Stimulated activated CD4-positive, alpha-beta T cell treated with anti-CD3 and anti-CD28 coated beads, Interleukin-4, amount 100 ng/mL, for 48 hours (primary cell): ENCODE measurements at places on chromosomes 2 and 18.

GRCh38 chr18:28581521-28582071, 404.7 kb upstream of the CDH2 start:
- DNase-seq, result no peak

GRCh38 chr2:238872628-238873380, 24.9 kb downstream of the TWIST2 start:
- no peak for DNase-seq

DNA sequence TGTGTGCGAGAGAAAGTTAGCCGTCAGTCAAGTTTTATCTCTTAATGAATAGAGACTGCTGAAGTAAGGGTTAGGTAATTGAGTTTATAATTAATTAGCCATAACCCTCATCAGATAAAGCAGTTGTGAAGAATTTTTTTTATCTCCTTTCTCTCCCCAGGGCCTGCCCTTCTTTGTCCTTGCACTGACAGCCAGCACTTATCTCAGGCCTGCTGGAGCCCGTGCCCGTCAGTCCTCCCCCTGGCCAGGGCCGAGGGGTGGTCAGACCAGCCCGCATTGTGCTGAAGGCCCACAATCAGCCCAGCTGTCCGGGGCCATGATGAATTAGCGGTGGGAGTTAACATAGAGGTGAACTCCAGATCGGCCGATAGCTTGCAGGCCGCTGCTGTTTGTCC, 315.7 kb downstream of the GBX2 start:
- no peak for DNase-seq

- DNase-seq, result peak; percentile 13
Measured at GRCh38 chr2:46187112-46187618, 110.0 kb upstream of the EPAS1 start.

- DNase-seq, result no peak
Measured at GRCh38 chr18:74460825-74461224, 3.7 kb upstream of the DIPK1C start.

DNA sequence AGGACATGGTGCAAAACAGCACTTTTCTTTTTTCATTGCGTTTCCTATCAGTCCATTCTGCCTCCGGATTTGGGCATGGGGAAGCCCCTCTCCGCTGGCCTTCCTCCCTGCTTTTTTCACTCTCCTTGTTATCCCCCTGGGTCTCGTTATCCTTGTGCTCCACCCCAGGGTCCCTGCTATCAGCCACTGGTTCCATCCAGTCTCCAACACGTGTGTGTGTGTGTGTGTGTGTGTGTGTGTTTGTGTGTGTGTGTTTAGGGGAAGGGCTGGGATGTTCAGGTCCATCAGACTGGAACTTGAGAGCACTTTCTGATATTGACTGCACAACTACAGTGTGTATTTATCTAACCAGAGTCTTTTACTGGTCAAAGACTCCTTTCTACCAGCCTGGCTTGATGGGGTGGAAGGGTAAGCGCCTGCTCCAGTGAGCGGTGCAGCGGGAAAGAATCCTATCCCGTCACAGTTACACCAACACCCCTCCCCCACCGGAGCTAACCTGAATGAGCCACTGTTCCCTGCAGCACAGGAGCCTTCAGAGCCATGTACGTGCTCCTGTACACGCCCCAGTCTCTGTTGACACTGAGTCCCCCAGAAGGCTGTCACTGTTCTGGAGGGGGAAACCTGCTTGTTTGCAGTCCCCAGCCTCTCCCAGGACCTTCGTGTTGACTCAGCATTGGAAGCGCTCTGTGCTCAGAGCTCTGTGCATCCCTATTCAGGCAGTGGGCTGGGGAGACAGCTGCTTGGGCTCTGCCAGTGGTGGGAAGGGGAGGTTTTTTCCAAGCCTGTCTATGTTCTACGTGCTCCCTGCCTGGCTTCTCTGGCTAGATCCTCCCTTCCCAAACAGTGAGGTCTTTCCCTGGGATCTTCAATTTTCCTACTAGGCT, 4.6 kb downstream of the INHA start:
- DNase-seq, result no peak

DNA sequence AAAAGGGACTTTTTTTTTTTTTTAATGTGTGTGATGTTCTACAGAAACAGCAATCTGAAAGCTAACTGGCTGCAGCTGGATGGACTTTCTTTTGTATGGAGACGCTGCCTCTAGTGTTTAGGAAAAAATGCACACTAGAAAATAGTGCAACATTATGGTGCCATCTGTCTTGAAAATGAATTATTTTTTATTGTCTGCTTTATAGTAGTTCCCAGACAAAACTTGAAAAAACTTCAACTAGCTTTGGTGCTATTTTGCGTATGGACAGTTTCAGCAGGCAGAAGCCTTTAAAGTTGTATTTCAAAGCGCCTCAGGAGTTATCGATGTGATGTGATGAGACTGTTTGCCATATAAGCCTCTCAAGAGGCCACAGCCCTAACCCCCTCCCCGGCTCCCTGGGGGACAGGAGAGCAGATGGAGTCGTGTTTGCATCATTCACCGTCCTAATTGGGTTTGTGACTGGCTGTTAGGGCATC, 86.9 kb downstream of the LTBP1 start:
- no peak for DNase-seq

DNA sequence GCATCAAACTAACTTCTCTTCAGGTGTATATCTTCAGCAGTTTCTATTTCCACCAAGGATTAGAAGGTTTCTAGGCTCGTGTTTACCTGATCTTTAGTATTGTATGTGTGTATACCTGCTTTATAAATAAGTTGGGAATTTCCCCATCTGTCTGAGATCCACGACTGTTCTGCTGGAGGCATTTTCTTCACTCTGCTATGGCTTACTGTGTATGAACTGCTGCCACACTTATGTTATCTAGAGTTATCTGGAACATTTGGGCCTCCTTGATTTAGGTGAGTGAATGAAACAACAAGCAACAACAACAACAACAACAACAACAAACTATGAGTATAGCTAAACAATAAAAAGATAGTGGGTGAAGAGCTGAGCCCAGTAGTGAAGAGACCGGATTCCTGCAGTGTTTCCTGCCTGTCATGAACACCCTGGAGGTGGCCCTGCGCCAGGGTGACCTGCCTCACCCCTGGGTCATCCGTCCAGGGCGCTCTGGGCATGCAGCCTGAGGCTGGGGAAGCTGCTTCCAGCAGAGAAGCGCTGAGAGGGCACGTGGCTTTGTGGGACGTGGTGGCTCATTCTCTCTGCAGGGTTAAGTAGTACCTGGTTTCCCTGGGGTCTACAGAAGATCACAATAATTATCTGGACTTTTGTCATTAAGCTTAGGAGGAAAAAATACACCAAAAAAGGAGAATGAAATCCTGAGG, 56.1 kb upstream of the GATA6 start:
- DNase-seq, result no peak
